NCI-H526 (cell line): ENCODE measurements at places on chromosomes 2 and 18.
A peak's percentile ranks its signal among the peaks of the same experiment; 100 is the strongest.

DNA sequence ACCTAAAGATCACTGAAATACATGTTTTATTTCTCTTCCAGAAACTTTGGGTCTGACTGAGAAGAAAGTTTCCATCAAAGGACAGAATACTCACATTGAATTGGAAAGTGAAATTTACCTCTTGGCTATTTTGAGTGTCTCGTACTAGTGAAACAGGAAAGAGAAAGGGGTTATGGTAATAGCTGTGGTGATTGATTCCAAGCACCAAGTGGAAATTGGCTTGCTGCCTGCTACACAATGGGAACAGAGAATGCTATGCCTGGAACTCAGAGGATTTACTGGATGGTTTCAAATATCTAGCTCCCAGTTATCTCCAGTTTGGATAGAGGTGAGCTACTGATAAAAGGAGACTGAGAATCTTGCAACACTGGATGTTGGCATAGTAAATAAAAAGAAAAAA is 492.8 kb upstream of the FSIP2 start:
- DNase-seq: no peak

DNA sequence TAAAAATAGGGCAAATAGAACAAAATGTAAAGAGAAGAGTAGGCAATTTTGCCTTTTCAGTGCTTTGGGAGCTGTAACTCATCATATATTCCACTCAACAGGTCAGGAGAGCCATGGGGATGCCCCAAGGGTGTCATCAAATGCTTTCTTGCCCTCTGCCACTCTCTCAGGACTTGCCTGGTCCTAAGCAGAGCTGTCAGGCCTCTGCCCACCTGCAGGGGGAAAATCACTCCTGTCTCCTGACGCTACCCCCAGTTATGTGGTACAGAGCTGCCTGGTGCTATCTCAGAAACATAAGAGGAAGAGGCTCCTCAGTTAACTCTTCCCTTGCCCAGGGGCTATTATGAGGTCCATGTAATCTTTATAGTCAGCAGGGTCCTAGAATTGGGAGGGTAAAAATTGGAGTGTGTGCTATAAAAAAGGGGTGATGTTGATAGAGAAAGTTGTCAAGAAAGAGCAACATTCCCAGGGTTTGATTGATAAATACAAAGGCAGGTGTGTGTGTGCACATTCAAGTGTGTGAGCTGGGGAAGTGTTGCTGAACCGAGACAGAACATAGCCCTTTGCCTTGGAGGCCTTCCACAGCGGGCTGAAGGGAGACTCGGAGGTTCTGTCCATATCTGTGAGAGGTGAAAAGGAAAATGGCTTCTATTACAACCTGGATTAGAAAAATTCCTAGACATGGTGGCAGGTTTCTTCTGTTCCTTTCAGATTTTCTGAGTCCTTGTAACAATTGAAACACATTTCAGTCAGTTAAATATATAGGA is 25.4 kb downstream of the PTPRM start:
- no peak for DNase-seq

DNA sequence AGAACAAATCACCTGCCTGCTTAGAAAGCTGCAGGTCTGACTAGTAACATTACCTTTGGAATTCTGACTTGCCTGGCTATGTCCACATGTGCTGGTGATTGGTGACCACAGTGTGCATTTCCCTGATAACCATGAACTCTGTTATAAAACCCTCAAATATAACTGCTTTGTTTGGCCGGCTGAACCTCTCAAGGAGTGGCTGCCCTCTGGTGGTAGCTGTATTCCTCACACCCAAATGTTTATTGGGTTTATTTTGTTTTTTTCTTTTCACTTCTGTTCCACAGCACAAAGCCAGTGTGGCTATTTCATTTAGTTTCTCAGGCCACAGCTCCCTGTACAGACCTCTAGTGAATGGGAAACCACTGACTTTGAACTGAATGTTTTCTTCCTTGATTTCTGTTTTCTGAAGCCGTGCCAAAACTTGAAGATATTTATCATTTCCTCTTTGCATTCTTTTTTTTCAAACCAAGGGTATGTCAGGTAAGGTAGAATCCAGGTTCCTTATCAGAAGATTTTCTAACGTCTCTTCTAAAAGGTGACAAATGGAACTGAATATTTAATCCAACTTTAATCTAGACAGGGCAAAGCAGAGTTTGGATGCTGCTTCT is 549.0 kb upstream of the VRK2 start:
- peak; percentile 20 for DNase-seq

GRCh38 chr2:152715854-152716428 is 1.3 kb downstream of the PRPF40A start:
- DNase-seq: peak; percentile 24

DNA sequence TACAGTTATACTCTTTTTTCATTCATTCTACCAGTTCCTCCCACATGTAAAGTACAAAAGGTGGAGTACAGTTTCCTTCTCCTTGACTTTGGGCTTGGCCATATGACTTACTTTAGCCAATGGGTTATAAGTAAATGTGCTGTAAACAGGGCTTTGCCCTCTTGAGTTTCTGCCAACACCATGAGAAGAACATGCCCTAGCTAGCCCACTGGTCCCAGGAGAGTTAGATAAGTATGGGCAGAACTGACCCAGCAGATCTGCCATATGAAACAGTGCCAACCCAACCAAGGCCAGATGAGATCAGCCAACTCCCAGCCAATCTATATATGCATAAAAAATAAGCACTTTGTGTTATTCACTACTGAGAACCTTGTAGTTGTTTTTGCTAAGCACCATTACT is 25.5 kb downstream of the ZC3H8 start:
- no peak for DNase-seq

- DNase-seq: no peak
These were observed 391.1 kb upstream of the MEX3C start for GRCh38 chr18:51588616-51589015.

DNA sequence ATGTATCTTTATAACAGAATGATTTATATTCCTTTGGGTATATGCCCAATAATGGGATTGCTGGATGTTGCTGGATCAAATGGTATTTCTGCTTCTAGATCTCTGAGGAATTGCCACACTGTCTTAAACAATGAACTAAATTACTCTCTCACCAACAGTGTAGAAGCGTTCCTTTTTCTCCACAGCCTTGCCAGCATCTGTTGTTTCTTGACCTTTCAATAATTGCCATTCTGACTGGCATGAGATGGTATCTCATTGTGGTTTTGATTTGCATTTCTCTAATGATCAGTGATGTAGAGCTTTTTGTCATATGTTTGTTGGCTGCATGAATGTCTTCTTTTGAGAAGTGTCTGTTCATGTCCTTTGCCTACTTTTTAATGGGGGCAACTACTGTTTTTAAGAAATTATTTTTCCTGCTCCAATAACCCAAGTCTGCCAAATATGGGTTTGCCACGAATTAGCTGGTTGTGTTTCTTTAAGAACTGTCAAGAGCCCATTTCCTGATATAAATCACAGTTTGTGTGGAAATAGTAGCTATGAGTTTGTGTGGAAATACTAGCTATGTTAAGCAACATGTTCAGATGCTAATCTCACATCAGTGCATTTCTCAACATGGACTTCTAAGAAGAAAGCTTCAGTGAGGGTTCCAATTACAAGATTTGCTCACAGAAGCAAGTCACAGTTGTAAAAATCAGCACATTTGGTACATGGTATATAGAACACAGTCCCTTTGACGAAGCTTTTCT is 259.4 kb downstream of the ANAPC1 start:
- DNase-seq: peak; percentile 16

- DNase-seq: peak; percentile 62
These were observed 69.9 kb downstream of the KCNH7 start for GRCh38 chr2:162768656-162769055.

GRCh38 chr2:86078774-86079545 is 26.7 kb downstream of the POLR1A start:
- peak; percentile 11 for DNase-seq
